Hematopoietic multipotent progenitor cell treated with erythropoietin and hydrocortisone succinate and interleukin-3 and kit ligand, for 4 days (in vitro differentiated cells): ENCODE measurements at places on chromosomes 11 and 22.
A peak's percentile ranks its signal among the peaks of the same experiment; 100 is the strongest.

- DNase-seq: peak; percentile 87
Observed at GRCh38 chr11:86818462-86819192, 18.3 kb downstream of the PRSS23 start.

DNA sequence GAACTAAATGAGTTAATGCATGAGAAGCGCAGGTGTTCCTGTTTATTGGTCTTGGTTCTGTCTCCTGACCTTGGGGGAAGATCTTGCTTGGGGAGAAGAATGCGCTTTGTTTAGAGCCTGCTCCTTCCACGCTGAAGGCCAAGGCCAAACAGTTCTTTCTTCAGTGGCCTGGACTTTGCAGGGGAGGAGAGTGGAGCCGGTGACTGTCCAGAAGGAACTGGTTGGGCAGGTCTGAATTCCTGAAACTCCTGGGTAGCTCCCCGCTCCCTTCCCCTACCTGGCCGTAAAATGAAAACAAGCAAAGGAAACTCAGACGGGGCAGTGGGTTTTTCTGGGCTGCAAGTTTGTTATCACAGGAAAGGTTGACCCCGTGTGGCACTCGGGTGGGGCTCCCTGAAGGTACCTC is 3.6 kb downstream of the ARHGAP8 start:
- no peak for DNase-seq

DNA sequence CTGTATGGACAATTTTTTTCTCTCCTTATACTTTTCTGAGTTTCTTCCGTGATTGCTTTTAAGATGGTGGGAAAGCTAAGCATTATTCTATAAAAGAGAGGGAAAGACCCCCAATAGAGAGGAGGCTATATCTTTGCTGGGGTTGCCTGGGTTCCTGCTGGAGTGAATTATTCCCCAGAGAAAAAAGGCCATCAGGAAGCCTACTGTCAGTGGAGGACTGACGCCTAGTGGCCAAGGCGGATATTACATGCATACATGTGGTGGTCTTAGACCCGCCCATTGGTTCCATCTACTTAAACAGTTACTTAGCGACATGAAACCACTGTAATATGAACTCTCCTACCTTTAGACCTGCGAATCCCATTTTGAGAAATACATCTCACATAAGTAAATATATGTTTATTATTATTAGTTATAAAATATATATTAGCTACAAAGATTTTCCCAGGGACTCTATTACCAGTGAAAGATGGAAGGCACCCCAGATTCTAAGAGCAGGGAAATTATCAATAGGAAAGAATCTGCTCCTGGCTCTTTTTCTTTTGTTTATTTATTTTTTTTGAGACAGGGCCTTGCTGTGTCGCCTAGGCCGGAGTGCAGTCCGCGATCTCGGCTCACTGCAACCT is 15.7 kb upstream of the PGA3 start:
- DNase-seq: peak; percentile 90

DNA sequence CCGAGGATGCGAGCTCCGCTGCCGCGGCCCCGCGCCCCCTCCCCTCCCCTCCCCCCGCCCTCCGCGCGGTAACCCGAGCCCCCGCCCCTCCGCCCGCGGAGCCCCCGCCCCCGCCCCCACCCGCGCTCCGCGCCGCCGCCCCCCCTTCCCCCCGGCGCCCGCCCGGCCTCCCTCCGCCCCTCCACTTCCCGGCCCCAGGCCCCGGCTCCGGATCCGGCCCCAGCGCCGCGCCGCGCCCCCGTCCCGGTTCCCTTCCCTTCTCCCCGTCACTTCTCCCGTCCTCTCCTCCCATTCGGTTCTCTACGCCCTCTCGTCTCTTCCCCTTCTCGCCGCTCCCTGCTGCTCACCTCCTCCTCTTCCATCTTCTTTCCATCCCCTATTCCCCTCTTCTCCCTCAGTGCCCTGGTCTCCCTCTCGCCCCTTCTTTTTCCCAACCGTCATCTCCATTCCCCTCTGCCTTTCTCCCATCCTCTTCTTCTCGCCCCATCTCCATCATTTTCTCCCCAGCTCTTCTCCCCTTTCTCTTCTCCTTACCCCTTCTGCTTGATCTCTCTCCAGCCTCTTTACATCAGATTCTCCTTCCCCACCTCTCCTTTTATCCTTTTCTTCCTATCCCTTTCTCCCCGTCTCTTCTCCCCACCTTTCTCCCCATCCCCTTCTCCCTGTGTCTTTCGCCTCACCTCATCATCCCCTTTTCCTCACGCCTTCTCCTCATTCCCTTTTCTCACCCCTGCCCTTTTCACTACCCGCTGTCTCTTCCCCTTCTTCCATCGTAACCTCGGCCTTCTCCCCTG is at the start of gene DCHS1:
Gene DCHS1 (minus strand): TSS at position 20 of the 794 bp plus-strand sequence. CDS start 14,196 bp downstream, outside the sequence.
- DNase-seq: no peak

GRCh38 chr22:41526830-41527799 is 17.2 kb downstream of the POLR3H start:
- DNase-seq: peak; percentile 69

GRCh38 chr11:121630041-121630440 is 177.3 kb upstream of the SORL1-AS1 start:
- no peak for DNase-seq

DNA sequence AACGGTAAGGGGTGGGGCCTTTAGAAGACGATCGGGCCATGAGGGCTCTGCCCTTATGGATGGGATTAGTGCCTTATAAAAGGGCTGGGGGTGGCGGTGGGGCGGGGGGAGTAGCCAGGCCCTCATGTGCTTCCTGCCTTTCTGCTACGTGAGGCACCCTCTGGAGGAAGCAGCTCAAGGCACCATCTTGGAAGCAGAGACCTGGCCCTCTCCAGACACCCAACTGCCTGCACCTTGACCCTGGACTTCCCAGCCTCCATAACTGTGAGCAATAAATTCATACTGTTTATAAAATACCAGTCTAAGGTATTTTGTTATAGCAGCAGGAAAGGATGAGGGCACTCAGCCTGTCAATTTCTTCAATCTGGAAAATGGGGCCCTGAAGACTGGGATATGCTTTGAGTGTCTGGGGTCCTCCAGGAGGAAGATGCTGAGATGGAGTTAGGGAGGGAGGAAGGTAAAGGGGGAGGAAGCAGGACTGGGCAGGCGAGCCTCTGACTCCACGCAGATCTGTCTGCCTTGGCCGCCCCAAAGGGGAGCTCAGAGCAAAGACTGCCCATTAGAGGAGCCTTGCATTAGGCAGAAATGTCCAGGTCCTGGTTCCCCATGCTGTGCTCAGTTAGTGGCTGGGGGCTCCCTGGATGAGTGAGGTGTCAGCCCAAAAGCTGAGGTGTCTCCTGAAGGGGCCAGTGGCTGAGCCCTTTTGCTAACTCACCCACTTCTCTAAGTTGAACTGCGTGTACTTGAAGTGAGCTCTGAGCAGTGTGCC is 5.3 kb downstream of the CABP2 start:
- DNase-seq: no peak

- no peak for DNase-seq
Observed at GRCh38 chr11:116646191-116646590, 126.6 kb downstream of the BUD13 start.

DNA sequence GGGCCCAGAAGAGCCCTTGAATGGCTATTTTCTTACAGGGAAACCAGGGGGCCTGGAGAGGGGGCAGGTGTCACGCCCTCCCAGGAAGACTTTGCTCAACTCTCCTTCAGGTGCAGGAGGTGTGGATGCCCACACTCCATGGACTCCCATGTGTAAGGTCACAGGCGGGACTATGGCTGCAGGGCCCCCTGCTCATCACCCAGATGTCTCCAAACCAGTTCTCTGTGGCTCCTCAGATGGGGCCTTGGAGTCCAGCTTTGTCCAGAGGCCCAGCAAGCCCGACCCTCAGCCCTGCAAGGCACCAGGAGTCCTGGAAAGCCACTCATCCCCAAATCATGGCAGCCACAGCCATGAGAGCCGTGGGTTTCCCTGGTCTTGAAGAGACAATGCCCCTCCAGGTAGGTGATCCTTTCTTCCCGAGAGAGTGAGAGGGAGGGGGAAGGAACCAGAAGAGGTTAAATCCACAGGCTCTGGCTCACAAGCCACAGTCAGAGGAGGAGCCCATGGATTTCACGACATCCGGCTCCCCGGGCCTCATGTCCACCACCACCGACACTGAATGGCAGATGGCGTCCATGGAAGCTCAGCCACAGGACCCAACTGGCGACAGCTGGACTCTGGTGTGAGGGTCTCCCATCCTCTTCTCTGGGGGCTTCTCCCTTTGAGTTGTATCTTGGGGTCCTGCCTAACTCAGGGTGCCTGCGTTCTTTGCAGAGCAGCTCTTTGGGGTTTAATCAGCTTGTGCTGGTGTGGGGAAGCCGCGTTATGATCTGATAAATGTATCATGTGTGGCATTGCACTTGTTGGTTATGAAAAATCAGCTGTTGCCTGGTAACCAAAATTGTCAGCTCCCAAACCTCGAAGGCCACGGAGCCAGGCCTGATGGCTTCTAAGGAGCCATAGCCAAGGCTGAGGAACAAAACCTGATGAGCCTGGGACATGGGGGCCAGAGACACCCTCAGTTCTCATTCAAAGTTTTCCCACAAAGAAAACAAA is 620.4 kb downstream of the BRD1 start:
- no peak for DNase-seq

DNA sequence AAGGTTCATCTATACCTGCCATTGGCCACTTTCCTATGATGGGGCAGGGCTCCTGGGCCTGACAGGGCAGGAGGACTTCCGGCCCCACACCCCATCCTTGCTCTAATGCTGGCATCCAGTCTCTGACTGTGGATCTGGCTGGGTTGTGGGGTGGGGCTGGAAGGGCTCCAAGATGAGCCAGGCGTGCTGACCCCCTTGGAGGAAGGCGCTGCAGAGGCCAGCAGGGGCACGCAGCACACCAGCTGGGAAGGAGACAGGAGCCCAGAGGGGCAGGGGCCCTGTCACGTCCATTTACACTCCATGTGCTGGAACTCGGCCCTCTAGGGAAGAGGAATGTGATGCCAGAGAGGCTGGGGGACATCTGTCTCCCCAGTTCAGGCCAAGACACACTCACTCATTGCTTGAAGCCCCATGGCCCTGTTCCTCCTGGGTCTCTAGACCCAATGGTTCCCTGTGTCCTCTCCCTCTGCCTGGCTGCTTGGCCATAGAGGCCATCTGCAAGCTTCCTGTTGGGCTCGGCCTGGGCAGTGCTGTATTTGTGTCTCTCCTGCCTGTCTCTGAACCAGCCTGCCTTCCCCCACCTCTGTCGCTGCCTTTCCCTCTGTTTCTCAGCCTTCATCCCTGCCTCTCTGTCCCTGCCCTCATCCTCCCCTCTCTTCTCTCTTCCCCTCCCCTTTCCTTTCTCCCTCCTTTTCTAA is 67.5 kb upstream of the NECTIN1 start:
- DNase-seq: no peak

DNA sequence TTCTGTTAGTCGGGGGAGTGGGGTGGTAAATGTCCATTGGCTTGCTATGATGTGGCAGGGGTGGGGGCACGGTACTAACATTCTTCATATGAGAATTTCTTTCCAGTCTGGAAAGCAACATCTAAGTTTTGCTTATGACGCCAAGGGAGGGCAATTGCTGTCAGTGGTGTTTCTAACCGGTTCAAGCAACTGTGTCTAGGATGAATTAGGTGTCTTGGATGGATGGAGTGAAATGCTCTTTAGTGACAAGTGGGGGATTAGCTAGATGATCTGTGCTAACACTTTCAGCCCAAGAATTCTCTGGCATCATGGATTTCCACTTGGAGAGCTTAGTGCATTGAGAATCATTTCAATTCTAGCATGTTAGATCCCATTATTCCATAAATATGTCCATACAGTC is 262.6 kb upstream of the SORL1-AS1 start:
- DNase-seq: no peak

- no peak for DNase-seq
Observed at GRCh38 chr11:95703049-95703448, 86.5 kb downstream of the FAM76B start.

DNA sequence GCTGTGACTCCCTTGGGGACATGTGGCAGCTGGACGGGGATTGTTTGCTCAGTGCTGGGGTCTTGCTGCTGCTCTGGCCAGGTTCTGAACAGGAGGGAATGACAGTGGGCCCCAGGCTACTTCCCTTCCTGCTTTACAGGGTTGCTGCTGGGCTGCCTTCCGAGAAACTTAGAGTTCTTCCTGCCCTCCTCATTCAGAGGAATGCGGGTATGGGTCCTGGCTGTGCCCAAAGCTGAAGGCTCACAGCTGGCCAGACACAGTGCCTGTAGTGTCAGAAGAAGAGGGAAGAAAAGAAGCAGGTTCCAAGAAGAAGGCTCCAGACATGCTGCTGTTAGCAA is 108.3 kb upstream of the PARVA start:
- no peak for DNase-seq

GRCh38 chr22:21887841-21888240 is 20.4 kb upstream of the MAPK1 start:
- DNase-seq: no peak

GRCh38 chr11:12693479-12694182 is 19.4 kb downstream of the TEAD1 start:
- peak; percentile 38 for DNase-seq

GRCh38 chr22:23047265-23047664 is 23.1 kb upstream of the GNAZ start:
- no peak for DNase-seq

- DNase-seq: peak; percentile 94
Observed at GRCh38 chr11:9601037-9601875, 27.8 kb downstream of the WEE1 start.

DNA sequence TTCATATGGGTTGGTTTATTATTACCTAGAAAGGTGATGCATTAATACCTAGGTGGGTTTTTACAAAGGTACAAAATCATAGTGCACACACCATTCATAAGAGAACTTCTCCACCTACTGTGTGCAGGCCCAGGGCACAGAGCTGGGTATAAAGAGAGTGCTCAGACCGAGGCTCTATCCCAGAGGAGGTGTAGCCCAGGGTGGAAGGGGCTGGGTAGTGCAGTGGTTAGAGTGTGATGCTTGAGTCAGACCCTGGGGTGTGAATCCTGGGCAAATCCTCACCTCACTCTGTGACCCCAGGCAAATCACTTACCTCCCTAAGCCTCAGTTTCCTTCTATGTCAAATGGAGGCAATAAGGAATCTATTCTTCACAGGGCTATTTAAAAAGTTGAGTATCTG is 32.2 kb downstream of the PARVG start:
- no peak for DNase-seq

DNA sequence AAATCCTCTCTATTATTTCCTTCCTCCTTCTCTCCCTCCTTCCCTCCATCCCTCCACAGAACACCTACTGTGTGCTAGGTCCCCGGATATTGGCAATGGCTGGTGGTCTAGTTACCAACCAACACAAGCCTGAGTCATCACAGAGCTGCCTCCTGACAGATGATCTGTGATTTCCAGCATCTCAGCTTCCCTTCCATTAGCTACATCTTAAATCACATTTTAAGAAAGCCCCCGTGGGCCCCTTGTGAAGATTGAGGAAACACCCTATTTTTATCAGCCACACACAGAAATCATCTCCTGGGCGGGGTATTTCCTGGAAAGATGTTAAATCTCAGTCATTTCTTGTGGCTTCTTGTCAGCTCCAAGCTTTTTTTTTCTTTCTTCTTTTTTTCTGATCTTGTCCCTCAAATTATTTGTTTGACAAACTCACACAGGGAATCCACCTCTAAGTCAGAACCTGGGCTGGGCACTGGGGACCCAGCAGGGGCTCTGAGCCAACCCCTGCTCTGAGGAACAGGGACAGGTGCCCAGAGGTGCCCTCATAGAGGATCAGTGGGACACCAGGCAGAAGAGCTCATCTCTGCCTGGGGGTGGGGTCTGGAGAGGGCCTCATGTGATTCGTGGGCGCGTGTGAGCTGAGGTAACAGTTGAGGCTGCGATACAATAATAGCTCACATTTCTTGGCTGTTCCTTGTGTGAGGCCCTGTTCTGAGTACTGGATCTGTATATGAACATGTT is 42.4 kb downstream of the CACNA1I start:
- peak; percentile 57 for DNase-seq
